HS-27A (cell line): ENCODE measurements at places on chromosomes 1 and 21.
A peak's percentile ranks its signal among the peaks of the same experiment; 100 is the strongest.

DNA sequence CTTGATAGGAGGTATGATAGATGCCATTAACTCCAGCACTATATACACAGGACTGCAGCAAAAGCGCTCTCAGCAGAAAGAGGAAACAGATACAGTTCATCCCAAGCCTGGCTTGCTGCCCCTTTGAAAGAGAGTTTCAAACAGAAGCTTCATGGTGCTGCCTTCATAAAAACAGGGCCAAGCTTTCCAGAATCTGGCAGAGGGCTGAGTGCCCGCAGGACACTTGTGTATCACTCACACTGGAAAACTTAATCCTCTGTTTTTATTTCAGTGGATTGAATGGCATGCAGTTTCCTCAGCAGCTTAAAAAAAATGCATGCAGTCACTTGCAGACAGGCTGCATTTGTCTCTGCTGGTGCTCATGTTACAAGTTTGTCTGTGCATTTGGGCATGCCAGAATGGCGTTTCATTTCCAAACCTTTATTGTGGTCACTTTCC lies 40.4 kb downstream of the KCNJ15 start:
- peak; percentile 68 for DNase-seq

- DNase-seq: no peak
Measured at GRCh38 chr1:25650289-25650576, 33.6 kb downstream of the MAN1C1 start.

DNA sequence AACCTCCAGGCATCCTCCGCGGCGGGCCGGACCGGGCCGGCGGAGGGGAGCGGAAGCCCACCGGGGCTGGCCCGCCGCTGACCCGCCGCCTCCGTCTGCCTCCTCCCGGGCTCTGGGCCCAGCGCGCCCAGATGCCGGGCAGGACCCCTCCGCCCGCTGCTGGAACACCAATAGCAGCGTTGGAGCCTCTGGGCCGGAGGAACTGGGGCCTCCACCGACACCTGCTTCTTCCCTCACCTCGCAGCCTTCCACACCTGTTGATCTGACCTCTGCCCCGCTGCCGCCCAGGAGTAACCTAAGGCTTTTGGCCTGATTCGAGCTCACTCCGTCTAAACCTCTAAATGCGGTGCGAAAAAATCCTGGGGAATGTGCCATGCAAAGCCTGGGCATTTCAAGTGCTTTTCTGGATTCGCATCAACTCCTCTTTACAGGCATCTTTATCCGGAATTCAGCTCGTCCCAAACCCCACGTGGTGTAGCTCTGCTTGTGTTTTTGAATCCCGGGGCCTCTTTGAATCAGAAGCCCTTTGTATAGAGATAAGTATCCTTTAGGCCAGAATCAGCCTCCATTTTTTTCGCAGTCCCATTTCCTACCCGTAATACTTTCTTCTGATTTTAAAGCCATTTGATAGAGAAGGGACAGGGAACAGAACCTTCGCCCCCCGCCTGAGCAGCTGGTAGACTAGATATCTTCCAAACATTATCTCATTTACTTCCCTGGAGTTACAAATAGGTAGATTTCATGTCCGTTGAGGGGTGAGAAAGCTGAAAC lies 680 bp upstream of the CNN3 start:
- DNase-seq: no peak

DNA sequence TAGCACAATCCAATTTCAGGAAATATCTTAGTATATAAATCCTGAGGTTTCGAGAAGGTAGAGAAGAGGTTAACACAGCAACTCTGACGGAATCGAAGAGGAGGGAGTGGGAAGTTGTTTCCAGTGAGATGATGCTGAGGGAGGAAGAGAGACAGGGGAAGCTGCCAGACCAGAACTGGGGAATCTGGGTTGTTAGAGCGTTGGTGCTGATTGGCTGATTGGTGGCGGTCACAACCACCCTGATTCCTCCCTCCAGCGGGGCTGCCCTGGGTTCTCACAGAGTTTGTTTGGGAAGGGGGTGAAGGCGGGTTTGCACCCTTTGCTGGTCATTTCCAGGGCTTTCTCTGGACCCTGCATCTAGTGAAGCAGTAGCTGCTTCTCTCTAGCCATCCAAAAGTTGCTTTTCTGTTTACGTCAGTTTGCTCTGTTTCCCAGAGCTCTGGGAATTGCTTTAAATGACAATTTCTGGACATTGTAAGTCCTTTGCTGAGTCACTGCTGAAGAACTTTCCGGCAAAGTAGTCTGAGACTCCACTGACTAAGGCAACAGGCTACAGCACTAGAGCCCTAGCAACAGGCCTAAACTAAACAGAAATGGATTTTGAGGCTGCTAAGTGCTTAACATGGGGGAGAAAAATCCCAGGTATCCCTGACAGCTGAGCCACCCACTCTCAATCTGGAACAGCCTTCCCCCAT lies 90.1 kb downstream of the TENT5C start:
- DNase-seq: no peak

GRCh38 chr1:241716915-241717656 lies 65.0 kb downstream of the WDR64 start:
- DNase-seq: no peak

- no peak for DNase-seq
Measured at GRCh38 chr1:85650645-85651044, 57.6 kb downstream of the ZNHIT6 start.

- DNase-seq: no peak
Measured at GRCh38 chr1:174337000-174337681, 110.6 kb upstream of the GPR52 start.

- DNase-seq: no peak
Measured at GRCh38 chr1:205907794-205908193, 35.5 kb downstream of the SLC26A9 start.

DNA sequence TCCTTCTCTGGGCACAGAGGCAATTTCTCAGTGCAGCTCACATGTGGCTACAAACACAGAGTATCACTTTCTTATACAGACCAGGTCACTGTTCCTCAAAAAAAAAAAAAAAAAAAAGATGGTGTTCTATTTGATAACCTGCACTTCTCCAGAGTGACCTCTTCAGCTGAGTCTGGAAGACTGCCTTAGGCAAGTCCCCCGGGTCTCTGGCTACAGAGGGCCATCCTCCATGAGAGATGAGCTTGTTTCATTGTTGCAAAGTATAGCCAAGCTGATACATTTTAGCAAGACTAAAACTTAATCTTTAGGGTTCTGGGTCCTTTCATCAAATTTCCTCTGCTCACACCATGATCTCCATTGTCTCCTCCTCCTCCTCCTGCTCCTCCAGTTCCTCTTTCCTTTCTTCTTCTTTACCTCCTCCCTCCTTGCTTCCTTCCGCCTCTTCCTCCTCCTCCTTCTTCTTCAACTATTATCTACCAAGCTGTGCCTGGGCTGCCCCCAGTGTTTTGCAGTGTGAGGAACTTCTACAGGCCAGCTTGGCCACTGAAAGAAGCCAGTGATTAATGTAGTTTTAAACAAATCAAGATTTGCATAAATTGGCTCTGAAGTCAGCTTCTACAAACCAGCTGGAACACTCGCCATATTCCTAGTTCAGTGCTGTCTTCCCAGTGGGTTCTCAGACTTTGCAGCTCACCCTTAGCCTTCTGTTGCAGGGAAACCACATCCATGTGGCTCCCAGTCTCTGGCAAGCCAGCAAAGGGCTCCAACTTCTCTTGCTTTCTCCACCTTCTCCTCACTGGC lies 139.4 kb downstream of the RUNX1 start:
- DNase-seq: no peak

- no peak for DNase-seq
Measured at GRCh38 chr1:110308247-110308646, 30.9 kb upstream of the RBM15 start.

- DNase-seq: no peak
Measured at GRCh38 chr1:185442050-185442449, 125.0 kb upstream of the IVNS1ABP start.

- no peak for DNase-seq
Measured at GRCh38 chr1:83110156-83110555, 888.8 kb downstream of the TTLL7 start.

DNA sequence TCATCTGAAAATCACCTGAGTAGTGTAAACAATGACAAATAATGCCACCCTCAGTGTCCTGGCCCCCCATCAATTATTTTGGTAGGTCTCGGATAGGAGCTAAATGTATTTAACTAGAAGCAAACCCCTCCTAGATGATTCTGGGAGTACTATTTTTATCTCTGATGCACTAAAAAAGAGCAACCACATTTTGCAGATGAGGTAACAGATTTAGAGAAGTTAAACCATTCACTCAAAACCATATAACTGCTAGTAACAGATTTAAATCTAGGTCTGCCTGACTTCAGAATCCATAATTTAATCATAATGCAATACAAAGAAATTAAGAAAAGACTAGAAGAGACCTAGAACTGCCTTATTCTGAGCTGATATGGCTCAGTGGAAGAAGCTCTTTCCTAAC lies 17.3 kb upstream of the PTCH2 start:
- DNase-seq: no peak
